ENCODE measurements at places on chromosomes 4 and X.

GRCh38 chr4:159460371-159460770, 357.5 kb downstream of the RAPGEF2 start:
- peak; percentile 37 for DNase-seq

DNA sequence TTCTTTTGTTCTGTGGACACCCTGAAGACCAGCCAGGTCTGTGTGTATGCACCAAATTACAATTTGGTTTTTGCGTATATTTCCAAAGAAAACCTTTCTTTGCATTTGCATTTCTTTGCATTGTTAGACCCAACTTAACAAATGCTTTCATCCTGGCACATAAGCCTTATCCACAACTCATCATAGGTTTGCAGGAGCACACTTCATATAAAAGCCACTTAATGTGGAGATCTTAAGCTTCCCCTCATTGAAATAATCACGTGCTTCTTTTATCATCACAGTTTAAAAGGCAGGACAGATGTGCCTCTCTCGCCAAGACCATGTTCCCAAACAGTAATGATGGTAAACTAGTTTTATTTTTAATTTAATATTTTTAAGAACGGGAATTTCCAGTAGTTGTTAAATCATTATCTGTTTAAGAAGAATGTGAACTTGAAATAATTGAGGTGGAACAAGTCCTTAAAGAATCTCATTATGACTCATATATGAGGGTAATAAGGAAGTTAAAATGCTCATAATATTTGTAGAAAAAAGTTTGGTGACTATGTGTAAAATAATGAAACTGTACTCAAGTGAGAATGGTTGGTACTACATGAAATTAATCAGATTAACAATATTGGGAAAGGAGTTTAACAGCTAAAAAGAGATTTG, 65.5 kb downstream of the GLRA3 start:
- peak; percentile 18 for DNase-seq

- DNase-seq = no peak
Measured at GRCh38 chr4:140076307-140076706, 77.7 kb downstream of the MAML3 start.

DNA sequence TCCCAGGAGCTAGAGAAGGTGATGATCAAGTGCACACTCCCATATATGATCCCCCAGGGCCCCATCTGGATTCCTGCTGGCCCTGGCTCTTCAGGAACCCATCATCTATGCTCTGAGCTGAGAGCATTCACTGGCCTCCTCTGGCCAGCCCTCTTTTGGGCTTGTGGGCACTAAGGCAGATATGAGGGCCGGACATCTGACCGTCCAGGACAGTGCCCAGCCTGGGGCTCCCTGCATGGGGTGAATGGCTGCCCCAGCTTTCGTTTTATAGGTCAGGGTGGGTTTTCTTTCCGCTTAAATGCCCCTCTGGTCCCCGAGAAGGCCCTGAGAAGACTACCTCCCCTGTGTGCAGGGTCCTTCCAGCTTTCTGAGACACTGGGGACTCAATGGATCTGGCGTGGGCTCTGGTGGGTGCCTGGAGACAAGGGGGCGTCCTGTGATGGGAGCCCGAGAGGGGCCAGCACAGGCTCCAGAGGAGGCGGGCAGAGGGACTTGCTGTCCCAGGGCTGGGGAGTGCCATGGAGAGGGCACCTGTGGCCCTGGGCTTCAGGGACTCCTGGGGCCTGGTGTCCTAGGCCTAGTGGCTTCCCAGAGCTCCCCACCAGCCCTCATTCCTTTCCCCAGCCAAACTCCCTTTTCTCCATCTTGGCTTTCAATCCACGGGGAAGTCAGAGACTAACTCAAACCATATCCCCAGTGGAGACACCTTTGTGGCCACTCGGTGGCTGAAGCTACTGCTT, 39.5 kb upstream of the GRPEL1 start:
- no peak for DNase-seq

DNA sequence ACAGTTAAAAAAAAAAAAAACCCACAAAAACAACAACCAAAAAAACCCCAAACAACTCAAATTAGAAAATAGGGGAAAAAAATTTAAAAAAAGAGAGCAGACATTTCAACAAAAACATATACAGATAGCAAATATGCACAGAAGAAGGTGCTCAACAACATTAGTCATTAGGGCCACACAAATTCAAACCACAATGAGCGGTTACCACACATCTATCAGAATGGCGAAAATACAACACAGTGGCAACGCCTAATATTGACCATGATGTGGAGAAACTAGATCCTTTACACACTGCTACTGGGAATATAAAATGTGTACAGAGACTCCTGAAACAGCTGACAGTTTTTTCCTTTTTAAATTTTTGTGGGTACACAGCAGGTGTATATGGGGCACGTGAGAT, 19.4 kb downstream of the LYAR start:
- DNase-seq = no peak

DNA sequence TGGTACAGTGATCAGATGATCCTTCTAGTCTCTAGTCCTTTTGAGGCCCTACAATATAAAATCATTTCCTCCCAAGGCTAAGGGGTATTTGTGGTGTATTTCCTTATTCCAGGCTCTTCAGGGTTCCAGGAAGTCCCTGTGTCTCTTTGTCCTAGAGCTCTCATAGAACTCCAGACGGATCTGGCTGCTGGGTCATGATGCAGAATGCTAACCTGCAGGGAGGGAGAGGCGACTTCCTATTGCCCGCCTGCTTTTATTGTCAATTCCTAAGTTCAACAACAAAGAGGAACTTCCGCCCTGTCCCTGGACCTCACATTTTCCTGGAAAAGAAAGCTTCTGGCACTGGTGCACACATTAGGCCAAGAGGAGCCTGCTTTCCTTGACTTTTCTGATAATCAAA, 45.9 kb upstream of the ZNF827 start:
- DNase-seq = no peak
